A673 (cell line): ENCODE measurements at places on chromosomes 12 and 14. TPM values are rescaled to one million over a fixed set of nuclear protein-coding genes. Genes with fewer than 3 reads are reported as not detected.

GRCh38 chr12:52631676-52632459 lies 13.5 kb upstream of the KRT73 start:
- no peak for DNase-seq

DNA sequence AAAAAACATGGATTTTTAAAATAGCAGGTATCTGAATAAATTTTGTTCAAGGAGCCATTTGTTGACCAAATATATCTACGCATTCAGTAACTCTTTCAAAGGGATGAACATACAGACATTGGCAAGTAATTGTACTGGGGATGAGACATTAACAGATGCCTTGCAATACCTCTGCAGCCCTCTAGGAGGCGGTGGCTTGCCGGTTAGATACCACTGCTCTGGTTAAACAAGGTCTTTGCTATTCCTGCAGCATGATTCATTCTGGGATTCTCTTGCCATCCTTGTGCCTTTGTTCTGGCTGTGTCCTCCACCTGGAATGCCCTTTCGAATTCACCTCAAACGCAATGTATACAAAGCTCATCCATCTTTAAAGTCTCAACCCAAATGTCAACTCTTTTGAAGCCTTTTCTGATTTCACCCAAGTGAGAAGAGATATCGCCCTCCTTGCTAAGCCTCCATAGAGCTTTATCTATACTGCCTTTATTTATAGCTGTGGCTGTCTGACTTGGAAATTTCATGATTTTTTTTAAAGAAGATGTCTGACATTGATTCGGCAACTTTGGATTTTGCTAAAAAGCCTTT lies 131.0 kb upstream of the SRRM4 start:
- peak; percentile 22 for DNase-seq

The SLCO1C1 gene
- total RNA-seq: 1.5 TPM in 1 of 2 replicates, not detected in the other

DNA sequence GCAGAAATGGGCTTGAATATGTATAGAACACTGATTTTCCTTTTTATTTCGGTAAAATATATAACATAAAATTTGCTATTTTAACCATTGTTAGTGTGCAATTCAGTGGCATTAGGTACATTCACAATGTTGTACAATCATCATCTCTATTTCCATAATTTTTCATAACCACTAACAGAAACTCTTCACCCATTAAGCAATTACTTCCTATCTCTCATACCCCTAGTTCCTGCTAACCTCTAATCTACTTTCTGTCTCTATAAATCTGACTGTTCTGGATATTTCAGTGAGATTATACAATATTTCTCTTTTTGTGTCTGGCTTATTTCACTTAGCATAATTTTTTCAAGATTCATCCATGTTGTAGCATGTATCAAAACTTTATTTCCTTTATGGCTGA lies 8.9 kb upstream of the RNF212B start:
- no peak for DNase-seq

The SYNDIG1L gene
- total RNA-seq: not detected in 2 replicates

DNA sequence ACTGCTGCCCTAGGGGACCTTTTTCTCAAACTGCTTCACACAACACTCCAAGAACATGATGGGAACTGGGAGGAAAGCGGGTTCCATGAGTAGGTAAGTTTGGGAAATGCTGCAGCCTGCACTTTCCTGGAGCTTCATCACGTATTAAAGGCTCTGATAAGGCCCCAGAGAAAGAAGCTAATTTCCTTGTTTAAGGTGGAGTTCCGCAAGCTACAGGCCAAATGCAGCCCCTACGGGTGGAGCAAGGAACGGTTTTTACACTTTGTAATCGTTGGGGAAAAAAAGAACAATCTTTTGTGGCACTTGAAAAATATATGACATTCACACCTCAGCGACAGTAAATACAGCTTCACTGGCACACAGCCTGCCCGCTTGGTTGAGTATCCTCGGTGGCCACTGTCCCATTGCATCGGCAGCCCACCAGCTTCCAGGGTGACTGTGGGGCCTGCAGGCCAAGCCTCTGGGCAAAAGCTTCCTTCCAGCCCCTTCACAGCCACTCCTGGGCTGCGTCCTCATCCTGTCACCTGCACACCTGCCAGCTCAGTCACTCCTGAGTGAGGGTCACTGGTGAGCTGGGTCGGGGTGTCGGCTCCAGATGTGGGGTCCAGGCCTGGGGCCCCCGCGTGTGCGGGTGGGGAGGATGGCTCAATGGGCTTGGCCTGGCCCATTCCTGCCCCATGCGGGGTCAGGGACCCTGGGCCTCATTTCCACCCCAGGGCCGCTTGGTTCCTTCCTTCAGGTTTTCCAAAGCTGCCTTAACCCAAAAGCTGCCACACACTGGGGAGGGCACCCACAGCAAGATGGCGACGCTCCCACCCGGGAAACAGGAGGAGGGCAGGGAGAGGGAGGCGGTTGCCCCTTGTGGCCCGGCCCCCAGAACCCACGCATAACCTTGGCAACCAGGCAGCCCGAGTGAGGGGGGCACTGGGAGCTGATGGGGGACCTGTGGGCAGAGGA lies 2.4 kb downstream of the AMN start:
- DNase-seq: no peak

GRCh38 chr12:12449533-12450025 lies 92.7 kb downstream of the BORCS5 start:
- DNase-seq: peak; percentile 41

DNA sequence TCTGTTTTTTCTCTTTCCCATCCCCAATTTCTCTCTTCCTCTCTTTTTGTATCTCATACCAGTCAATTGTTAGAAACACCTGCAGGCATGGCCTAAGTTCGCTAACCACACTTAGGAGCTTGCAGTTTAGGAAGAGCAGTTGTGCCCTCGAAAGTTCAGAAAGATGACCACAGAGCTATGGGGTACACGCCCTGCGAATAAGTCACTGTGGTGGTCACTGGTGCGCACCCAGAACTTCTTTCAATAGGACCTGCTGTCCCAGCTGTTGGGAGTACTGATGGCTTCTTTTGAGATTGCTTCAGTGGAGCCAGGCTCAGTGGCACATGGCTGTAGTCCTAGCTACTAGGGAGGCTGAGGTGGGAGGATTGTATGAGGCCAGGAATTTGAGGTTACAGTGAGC lies 362.8 kb upstream of the TMTC1 start:
- DNase-seq: no peak

GRCh38 chr12:27905285-27906126 lies 67.0 kb downstream of the PTHLH start:
- DNase-seq: no peak

The FOXN4 gene
- total RNA-seq: not detected in 2 replicates

GRCh38 chr14:22471545-22472121 lies 117.4 kb downstream of the DAD1 start:
- peak; percentile 92 for DNase-seq

The CBX5 gene
- 235 and 254 TPM in 2 replicates for total RNA-seq

- peak; percentile 46 for DNase-seq
Measured at GRCh38 chr12:124898923-124899294, 15.5 kb downstream of the UBC start.

The DDX55 gene
- total RNA-seq: 49.5 and 53.4 TPM in 2 replicates

DNA sequence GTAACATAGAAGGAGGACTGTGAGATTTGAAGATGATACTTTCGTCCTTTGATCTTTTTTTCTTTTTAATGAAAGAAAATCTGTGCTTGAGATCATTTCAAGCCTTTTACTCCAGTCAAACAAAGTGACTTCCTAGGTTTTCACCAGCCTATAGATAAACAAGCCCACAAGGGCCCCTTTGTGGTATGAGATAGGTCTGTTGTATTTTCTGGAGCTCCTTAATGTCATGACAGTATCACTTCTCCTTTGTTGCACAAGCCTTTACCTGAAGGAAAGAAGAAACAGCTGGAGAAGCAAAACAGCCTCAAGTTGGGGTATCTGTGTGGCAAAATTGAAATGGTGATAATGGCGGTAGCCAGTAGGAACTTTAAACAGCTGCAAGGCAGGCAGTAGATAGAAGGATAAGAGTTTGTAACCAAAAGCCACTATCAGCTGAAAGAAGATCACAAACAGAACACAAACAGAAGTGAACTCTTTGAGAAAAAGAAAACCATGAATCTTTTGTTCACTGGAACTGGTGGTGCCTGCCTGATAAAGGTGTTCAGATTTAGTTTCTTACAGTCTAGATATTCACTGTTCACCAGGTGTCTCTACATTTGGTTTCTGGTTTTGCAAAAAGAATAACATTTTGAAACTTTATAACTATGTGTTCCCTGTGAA lies 96.8 kb downstream of the LGR5 start:
- DNase-seq: no peak

GRCh38 chr12:54631551-54631950 lies 3.1 kb downstream of the LACRT start:
- DNase-seq: no peak

DNA sequence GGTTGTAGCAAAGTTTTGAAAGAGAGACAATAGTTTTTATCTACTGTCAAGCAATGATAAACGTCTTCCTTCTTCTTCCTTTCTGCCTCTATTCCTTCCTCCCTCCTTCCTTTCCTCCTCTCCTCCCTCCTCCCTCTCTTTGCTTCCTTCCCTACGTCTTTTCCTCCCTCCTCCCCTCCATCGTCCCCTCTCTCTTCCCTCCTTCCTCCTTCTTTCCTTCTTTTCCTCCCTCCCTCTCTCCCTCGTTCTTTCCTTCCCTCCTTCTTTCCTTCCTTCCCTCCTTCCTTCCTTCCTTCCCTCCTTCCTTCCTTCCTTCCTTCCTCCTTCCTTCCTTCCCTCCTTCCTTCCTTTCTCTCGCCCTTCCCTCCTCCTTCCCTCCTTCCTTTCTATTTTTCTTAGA lies 82.8 kb upstream of the KCNA1 start:
- DNase-seq: no peak

GRCh38 chr14:36181417-36181816 lies 4.9 kb upstream of the PTCSC3 start:
- DNase-seq: no peak

DNA sequence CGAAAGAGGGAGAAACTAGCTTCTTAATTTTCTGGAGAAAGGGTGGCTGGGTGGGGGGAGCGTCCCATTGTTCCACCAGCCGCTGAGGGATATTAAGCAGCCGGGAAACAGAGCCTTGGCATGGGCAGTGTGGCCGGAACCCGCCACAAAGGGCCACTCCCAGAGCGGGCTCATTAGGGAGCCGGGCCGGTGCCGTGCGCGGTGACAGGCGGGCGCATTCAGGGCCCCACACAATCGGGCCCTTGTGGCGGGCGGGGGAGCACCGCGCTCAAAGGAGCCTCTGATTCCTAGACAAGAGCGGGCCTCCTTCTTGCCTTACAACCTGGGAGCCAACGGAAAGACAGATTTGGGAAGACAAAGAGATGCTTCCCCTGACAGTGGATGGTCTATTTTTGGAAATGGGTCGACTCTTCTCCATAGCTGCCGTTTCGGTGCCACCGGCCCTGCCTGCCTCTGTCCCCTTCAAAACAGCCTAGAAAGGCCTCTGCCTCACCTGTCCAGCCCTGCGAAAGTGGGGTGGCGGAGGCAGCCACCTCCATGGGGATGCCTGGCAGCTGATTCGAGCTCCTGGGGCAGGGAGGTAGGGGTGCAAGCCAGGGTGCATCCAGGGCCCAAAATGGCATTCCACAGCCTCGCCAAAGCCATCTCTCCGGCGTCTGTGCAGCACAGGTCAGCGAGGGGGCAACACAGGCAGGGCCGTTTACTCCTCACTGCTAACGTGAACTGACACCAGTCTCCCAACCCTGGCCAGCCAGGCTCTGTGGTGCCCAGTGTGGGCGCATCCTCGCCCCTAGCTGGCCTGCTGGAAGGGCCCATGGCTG lies 10.9 kb downstream of the CCDC85C start:
- no peak for DNase-seq

GRCh38 chr12:50734409-50735263 lies 29.3 kb upstream of the ATF1 start:
- DNase-seq: peak; percentile 72

DNA sequence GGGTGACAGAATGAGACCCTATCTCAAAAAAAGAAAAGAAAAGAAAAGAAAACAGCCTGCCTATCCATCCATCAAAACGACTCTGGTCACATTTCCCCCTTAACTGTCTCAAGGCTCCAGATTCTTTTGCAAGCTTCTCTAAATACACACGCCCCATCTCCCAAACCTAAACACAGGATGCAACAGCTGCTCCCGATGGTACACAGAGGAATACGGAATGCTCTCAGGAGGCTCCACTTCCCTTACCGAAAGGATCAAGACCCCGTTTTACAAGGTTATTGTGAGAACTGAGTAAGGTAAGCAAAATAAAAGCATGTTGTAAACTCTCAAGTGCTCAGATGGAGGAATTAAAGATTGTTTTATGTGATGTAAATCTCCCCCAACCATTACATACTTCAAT lies 62.3 kb downstream of the NT5DC3 start:
- DNase-seq: no peak

GRCh38 chr14:21498540-21499526 lies 12.3 kb downstream of the METTL3 start:
- peak; percentile 85 for DNase-seq

The TMCC3 gene
- total RNA-seq: 0.24 and 0.49 TPM in 2 replicates

GRCh38 chr12:121330692-121331091 lies 21.5 kb downstream of the ANAPC5 start:
- DNase-seq: no peak

- DNase-seq: no peak
Measured at GRCh38 chr12:116299064-116299463, 21.6 kb upstream of the MED13L start.

- no peak for DNase-seq
Measured at GRCh38 chr12:96327889-96328288, 72.3 kb downstream of the CDK17 start.
